ENCODE measurements at places on chromosomes 11 and 22.
A peak's percentile ranks its signal among the peaks of the same experiment; 100 is the strongest.

- DNase-seq = no peak
These were observed 109.3 kb downstream of the MIAT start for GRCh38 chr22:26766510-26767350.

DNA sequence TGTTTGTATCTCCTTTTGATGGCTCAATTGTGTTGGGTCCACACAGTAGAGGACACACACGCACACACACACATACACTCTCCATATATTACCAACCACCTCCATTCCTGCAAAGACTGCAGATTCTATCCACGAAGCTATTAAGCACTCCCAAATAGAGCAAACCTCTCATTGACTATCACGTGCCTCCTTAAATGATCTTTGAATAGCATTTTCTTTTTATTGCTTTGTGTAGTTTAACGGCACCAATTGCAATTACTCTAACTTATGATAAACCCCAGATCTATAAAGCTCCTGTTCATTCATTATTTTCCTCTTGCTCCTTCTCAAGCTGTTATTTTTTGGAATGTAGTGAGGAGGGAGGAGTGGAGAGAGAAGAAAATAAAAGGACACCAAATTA is 204.7 kb downstream of the ST3GAL4 start:
- DNase-seq = no peak

DNA sequence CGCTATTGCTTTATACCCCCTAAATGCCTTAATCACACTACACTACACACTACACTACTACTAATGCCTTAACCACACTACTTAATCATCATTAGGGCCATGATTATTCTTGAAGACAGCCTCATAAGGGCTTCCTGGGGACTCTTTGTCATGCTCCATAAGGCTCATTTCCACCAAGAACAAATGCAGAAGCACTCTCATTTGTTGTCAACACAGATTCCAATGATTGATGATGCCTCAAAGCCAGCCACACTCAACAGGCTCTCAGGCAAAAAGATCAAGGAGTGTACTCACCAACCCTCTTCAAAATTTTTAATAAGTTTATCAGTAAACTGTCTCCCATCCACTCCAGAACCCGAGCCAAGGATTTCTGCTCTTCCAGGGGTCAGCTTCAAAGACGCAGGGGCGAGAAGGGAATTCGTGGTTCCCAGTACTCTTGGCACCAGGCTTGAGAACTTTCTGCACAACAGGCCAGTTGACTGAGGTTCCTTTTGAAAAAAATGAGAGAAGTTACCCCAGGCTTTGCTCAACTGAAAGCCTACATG is 204.7 kb upstream of the GUCY1A2 start:
- DNase-seq = no peak

DNA sequence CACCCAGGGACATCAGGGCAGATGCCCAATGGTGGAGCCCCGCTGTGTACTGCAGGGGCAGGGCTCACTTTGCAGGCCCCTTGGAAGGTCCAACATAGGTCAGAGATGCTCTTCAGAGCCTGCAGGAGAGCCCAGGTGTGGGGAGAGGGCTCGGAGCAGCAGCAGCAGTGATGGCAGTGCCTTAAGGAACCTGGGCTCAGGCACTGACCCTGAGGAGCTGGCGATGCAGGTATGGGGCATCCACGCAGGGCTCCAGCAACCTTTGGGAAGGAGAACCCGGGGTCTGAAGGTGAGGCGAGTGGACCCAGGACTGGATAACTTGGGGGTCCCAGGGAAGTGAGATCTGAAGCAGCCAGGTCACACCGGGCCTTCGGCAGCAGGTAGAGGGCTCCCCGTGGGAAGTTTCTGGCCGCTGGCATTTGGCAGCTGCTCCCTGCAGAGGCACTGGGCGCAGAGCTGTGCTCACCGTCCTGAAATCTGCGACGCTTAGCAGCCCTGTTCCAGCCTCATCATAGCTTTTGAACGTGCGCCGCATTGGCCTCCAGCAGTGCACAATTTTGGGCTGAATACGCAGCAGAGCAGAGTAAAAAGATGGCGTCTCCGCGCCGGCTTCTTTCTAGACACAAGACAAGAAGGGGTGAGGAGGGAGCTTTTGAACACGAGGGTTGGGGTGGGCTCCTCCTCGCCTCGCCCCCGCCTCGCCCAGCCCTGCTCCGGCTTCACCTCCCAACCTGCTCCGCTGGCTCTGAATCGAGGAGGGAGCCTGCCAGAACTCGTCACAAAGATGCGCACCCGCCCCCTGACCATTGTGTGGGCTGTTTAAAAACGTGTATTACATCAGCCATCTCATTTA is 118.8 kb downstream of the MPPED1 start:
- no peak for DNase-seq

- no peak for DNase-seq
These were observed 49.9 kb upstream of the WNT7B start for GRCh38 chr22:46026899-46027210.

DNA sequence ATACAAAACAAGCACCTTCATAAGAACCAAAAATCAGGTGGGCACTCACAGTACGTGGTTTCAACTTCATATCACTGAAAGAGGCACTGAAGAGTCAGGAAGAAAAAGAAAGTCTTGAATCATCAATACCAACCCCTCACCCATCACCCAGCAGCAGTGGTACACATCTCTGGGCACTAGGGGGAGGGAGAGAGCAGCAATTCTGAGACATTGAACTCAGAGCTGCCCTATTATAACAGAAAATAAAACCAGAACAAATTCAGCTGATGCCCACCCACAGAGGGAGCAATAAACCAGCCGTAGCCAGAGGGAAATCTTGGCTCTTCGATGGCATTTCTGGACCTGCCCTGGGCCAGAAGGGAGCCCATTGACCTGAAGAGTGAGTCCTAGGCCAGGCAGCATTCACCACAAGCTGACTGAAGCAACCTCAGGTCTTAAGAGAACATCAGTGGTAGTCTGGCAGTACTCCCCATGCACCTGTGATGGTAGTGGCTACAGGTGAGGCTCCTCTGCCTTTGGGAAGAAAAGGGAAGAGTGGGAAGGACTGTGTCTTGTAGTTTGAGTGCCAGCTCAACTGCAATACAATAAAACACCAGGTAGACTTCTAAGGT is 42.2 kb upstream of the FAM181B start:
- DNase-seq = no peak

- DNase-seq = peak; percentile 52
These were observed 3.9 kb downstream of the CDC45 start for GRCh38 chr22:19483481-19484244.

- DNase-seq = no peak
These were observed 3.8 kb downstream of the DGCR2 start for GRCh38 chr22:19118329-19118880.

DNA sequence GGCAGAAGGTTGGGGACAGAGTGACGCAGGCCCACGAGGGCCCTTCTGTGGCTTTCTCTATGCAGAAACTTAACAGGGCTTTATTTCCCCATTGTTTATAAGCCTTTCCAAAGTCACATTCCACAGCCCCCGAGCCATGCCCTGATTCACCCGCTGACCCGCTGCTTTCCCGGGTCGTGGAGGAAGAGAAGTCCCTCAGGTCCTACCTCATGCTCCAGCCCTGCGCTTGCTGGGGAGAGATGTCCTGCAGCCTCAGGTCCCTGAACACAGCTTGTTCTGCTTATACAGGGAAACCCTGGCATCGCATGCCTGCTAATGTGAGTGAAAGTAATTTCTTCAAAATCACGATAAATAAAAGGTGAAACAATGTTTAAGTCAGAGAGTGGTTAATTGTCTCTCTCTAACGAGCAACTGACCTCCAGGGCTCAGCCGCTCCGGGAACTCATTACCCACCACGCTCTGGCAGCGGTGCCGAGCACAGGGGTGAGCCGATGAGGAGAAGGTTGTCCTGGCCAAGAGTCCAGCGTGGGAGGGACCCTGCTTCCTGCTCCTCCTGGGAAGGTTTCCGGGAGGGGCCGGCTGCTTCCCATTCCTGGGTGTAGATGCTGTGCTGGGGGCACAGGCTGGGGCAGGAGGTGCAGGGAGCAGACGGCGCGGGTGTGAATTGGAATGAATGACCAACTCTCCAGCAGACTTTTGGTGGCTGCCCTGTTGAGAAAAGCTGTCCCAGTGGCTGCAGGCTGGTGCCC is 595.2 kb downstream of the BRD1 start:
- DNase-seq = no peak

- no peak for DNase-seq
These were observed 16.7 kb upstream of the POU2AF1 start for GRCh38 chr11:111395749-111396148.

GRCh38 chr11:77340501-77340900 is 39.0 kb upstream of the GDPD4 start:
- no peak for DNase-seq

GRCh38 chr11:131595797-131596196 is 225.4 kb downstream of the NTM start:
- no peak for DNase-seq

DNA sequence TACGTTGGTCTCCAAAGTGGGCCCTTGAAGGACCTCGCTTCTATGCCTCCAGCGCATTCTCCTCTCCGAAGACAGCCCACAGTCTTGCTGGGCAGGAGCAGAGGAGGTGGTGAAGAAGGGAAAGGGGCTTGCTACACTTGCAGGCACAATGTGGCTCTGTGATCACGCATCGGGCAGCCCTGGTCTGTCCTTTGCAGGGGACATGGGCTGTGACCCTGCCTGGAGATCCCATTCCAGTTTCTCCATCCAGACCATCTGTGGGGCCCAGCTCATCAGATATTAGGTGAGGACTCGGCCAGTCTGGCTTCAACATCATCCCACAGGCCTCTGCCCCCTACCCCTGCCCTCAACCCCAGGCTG is 810 bp downstream of the APOA1 start:
- no peak for DNase-seq

GRCh38 chr11:60208951-60209350 is 26.1 kb upstream of the MS4A6A start:
- no peak for DNase-seq

DNA sequence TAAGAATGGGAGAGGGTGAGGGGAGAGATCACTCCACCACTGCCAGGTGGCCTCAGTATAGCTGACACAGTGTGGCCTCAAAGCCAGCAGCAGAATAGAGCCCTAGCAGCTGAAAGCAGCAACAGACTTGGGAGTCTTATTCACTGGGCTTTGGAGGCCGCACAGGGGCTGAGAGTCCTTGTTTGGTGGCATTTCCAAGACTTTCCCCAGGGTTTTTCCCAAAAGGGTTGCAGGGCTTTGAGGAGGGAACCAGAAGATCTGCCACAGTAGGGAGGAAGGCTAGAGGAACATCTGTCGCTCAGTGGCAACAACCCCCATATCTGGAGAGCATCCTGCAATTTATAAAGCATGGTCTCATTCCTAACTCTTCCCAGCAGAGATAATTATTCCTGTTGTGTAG is 35.0 kb upstream of the RCN1 start:
- DNase-seq = no peak

DNA sequence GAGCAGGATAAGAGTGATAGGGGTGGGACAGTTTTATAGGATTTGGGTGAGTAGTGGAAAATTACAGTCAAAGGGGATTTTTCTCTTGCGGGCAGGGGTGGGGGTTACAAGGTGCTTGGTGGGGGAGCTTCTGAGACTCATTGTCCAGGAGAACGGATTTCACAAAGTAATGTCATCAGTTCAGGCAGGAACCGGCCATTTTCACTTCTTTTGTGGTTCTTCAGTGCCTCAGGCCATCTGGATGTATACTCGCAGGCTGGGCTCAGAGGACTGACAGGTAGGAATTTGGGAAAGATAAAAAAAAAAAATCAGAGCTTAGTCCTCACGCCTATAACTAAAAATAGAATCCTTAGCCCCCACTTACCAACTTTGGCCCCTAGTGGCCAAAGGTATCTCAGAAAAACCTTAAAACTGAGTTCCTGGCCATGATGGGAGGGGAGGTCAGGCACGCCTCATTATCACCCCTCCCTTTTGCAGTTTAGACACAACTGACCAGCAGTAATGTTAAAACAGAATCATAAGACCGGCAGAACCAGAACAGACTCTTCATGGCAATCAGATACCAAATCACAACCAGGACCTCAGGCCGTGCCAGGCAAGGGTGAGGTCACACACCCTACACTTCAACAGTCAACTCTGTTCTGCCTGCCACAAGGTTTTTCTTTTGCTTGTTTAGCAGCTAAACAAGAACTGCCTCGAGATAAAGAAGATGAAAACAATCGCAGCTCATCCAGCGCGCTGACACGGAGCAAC is 8.9 kb upstream of the APOBEC3G start:
- DNase-seq = no peak

- DNase-seq = no peak
These were observed 33.2 kb downstream of the TBX1 start for GRCh38 chr22:19793661-19794310.

DNA sequence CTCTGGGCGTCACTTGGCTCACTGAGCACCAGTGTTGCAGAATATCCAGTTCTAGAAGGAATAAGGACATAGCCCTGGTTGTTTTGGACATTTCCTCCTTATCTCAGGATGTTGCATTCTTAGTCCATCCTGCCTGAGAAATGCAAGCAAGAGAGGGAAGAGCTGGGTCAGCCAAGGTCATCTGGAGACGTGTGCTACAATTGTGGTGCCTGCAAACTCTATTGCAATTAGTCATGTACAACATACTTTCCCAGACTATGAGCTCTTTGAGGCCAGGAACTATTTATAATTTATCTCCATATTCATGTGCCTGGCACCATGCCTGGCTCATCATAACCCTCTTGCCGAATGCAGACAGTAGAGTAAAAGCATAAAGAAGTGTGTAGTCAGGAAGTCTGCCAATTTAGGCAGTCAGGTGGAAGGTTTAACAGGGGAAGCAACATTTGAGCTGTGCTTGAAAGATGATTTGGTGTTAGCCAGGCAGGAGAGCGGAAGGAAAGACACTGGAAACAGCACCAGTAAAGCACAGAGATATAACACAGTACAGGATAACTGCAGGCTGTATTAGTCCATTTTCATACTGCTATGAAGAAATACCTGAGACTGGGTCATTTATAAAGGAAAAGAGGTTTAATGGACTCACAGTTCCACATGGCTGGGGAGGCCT is 129.4 kb upstream of the PAX6 start:
- DNase-seq = no peak

DNA sequence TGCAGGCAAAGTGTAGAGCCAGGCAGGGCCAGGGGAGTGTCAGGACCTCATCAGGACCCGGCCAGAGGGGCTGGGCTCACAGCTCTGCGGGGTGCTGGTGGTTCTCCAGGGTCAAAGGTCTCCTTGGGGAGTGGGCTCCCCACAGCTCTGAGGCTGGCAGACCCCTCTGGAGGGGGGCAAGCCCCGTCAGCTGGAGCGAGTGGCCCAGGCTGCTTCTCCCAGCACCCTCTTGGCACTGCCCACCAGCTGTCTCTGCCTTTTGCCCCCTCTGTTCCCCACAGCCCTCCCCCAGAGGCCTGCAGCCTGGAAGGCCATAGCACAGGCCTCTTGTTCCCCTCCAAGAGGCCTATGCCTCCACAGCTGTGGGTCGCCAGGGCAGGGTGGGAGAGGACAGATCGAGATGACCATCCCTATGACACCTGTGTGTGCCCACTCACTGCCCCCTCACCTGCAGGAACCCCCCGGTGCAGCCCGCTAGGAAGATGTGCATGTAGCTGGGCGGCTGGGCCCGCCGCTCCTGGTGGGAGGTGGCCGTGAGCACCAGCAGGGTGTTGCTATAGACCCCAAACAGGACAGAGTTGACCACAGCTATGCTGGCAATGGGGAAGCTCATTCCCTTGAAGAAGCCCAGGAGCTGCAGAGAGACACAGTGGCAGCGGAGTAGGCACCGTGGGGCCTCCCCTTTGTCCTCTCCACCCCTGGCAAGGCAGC is 3.4 kb downstream of the SLC25A45 start:
- no peak for DNase-seq

Data from activated CD8-positive, alpha-beta memory T cell treated with anti-CD3 and anti-CD28 coated beads, Interleukin-2, amount 50 U/mL, for 48 hours (primary cell).